ENCODE measurements at places on chromosomes 1 and 21.

DNA sequence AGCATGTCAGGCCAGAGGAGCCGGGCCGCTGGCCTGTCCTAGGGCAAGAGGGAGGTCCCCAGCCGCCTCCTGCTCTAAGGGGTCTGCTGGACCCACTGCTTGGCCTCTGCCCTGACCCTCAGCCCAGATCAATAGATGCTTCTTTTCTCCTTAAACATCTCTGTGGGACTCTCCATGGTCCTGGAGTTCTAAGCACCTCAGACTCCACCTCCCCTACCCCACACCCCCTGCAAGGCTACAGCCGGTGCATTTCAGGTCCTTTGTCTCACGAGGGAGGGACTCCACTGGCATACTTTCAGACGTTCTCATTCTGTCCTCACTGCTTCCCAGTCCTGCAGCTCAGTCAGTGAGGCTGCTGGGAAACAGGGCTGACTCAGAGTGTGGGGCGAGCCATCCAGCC is 11.0 kb downstream of the CNTN2 start:
- no peak for DNase-seq

DNA sequence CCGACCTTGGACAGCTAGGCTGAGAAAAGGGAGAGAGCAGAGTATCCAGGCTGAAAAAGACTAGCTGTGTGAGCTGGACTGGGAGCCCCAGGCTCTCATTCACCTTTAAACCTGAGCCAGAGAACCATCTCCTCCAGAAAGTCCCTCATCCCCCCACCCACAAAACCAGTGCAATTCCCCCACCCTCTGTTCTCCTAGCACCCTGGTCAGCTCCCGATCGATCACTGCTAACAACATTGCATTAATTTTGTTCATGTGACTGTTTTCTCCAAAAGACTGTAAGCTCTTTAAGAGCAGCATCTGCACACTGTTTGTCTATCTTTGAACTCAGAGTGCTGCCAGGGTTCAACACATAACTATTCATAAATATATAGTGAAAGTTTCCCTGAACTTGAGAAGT is 67.1 kb upstream of the NFASC start:
- DNase-seq: no peak

- DNase-seq: no peak
These were observed 297.0 kb downstream of the AKT3 start for GRCh38 chr1:243553090-243553489.

DNA sequence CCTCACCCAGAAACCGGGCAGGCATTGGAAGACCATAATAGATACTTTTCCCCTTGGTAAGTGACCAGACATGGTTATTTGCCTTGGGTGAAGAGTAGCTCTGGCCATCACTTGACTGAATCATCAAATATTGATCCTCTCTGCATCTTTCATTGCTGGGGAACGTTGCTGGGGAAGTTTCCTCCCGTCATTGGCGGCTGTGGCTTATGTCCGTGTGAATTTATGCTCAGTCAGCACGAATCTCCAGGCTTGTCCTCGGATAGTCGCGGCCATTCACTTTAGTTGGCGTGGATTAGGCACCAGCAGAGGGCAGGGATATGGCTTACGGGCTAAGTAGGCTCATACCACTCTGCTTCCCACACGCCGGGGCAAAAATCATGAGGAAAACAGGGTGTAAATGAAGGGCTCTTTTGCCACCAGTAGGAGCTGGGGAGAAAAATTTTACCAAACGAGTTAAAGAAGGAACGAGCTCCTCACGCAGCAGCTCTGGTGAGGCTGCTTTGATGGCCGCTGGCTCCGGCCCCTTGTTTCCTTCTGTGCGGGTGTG is 473.4 kb downstream of the CAMTA1 start:
- DNase-seq: no peak

DNA sequence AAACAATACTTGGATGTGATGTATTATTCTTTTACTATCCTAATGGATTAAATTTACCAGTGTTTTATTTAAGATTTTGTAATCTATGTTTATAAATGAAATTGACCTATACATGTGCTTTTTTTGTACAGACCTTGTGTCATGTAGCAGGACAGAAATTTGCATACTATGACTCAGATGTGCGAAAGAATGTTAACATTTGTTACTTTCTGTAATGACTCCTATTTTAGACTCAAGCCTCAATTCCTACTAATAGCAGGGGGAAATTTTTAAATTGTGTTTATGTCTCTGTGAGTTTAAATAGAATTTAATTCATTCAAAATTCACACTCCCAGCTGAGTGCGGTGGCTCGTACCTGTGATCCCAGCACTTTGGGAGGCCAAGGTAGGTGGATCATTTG is 21.8 kb upstream of the RIMKLA start:
- DNase-seq: no peak

DNA sequence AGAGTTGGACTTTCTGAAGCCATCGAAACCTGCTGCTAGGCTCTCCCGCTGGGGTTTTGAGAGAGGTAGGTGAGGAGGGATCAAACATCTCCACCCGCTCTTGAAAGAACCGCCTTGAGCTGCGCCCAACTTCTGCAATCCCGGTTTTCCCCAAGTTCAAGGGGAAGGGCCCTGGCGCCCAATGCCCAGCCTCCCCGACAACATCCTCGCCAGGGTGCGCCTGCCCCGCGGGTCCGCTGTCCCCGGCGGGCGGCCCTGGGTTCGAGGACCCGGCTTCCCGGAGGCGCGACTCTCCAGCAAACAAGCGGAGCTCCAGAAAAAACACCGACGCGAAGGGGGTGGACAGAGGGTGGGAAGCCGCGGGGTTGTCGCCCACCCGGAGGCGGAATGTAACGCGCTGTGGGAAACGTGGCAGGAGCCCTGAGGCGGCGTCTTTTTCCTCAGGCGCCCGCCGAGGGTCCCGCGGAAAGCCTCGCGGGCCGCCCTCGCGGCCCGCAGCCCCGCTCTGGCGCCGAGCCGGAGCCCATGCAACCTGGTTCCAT is 607 bp downstream of the BTG3 start:
- peak; percentile 51 for DNase-seq

- DNase-seq: no peak
These were observed 323.4 kb upstream of the CAMK1G start for GRCh38 chr1:209260136-209260535.

DNA sequence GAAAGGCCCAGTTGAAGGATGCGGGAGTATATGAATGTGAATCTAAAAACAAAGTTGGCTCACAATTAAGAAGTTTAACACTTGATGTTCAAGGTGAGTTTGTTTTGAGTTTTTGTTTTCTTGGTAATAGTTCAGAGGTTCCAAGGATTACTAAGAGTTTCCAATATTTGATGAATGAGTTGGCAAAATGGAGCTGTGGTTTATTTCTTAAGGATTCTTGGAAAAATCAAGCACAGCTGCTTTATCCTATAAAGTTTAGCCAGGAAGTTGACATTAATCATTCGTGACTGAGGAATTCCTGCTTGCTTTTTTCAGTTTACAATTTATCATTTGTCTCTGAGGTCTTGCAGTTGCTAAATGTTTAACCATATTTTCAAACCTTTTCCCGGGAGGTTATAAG is 15.1 kb downstream of the VCAM1 start:
- no peak for DNase-seq

DNA sequence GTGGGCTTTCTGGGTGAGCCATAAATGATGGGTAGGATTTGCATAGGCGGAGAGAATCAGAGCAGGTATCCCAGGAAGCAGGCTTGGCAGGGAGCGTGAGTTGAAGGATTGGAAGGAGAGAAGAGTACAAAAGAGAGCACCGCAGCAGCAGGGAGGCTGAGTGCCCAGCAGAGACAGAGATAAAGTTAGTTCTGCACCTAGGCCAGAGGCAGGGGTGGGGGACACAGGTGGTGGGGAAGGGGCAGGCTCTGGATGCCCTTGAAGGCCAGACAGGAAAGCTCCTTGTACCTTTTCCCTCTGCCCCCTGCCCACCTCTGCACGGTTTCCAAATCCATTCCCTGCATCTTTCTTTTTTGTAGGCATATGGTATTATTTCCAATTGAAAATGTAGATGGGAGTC is 33.0 kb upstream of the TRABD2B start:
- DNase-seq: no peak

DNA sequence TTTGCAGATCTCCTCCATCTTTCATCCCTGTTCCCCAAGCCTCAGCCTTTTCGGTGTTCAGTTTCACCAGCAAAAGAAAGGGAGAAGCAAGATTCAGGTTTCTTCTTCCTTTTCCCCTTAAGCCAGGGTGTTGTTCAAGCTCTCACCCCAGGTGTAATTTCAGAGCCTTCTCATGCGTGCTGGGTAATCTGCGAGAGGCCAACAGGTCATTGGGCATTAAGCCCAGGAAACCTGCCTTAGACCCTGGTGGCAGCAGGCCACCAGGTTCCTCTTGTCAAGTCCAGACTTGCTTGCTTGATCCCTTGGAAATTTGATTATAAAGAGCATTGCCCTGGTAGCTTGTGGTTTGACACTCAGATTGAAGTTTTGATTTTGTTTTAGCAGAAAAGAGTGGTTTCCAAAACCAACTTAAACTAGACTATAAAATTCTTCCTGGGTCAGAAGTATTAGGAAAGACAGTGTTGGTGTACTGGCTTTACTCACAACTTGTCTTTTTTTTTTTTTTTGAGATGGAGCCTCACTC is 6.9 kb downstream of the AKR1A1 start:
- no peak for DNase-seq

DNA sequence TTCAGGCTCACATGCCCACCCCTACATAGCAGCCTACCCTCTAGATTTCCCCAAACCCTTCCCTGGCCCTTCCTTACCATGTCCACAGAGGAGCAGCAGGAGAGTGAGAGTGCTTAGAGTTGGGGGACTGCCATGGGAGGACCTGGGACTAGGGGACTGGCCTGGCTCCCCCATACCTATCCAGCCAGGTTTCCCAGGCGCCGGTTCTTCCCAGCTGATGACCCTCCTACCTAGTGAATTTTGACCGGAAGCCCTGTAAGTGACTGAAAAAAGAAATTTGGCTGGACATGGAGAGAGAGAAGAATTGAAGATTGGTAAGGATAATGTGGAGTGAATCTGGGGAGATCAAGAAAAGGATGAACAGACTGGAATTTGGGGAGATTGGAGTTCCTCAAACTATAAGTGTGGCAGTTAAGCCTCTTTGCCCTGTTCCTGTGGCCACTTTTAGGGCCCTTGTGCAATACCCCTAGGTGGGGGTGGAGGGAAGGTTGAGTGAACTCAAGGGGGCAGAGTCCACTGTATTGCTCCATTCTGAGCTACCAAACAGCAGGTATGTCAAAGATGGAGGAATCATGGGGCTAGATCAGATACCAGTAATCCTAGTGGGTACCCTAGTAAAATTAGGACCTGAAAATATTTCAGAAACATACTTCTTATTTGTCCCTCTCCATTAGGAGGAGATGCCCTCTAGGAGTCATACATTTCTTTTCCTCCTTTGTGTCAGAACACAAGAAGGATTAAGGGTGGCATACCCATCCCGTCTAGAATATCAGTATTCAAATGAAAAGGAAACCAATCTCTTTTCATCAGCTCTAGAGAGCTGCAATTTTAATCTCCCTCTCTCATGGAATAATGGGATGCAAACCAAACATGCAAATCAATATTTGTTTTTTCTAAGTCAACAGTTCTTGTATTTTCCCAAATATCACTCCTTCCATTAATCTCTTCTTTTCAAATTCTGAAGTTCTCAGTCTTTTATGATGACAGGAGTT is 1.2 kb downstream of the HJV start:
- DNase-seq: no peak

DNA sequence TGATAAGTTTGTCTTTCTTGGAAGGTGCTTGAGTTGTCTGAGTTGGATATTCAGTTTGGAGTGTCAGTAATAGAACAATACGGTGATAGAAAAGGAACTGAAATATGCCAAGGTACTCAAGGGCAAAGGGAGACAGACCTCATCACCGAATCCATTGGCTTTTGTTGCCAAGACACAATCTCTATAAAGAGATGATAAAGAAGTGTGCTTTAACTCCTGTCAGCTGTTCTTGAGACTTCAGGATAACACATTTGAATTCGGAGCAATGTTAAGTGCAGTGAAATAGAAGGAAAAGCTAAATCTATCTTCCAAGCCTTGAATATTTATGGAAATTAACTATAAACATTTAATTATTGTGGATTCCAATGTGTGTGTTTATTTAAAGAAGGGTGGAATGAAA is 194.7 kb downstream of the DISC1 start:
- DNase-seq: no peak

DNA sequence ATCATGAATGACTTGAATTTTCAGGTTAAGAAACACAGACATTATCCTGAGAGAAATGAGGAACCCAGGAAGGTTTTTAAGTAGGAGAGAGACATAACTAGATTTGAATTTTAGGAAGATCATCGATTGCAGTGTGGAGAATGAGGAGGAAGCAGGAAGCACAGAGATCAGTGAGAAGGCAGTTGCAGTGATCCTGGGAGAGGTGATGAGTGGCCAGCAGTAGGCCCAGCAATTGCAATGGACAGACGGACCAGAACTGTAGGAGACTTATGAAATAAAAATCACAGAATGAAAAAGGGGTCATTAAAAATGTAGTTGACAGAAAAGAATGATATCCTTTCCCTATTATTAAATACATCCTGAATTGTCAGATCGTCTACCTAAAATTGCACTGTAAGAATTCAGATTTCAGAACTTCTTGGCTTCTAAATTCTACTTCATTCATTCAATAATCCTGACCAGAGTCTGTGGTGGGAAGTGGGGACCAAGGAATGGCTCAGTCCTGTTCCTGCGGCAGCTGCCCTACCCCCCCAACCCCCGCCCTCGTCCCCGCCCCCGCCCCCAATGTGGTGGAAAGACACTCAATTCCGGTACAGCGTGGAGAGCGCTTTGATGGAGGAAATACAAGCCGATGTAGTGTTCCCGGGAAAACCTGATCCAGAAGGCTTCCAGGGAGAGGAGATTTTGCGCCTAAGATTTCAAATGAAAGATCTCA is 35.1 kb downstream of the SLC2A1 start:
- DNase-seq: no peak

GRCh38 chr1:223225481-223225880 is 82.4 kb upstream of the TLR5 start:
- DNase-seq: no peak

- no peak for DNase-seq
These were observed 66.2 kb upstream of the LHX8 start for GRCh38 chr1:75067975-75068374.

DNA sequence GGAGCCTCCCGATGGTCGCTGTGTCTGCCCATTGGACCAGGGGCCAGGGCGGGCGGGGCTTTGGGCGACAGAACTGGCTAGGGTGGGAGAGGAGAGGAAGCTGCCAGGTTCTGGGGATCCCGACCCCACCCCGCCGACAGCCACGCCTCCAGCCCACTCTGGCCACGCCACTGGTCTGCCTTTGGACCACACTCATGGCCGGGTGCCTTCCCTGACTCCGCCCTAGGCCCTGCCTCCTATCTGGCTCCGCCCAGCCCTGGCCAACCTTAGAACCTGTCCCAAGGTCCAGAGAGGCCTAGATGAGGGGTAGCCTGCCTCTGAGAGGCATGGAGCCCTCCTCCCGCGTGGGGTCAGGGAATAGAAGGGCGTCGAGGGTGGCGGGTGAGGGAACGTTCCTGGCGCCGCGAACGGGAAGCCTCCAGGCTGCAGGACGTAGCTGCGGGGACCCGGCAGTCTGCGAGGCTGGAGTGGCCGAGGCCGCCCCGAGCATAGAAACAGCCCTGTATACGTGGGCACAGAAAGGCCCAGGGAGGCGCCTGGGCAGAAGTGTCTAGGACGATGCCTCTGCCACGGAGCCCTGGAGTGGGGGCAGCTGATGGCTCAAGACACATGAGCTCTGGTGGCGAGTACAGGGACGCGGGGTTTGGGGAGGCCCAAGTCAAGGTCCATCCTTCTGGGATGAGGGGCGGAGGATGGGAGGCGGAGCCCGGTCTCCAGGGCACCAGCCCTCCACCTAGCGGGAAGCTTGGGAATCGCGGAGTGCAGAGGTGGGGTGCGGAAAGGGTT is 11.5 kb upstream of the COL16A1 start:
- DNase-seq: peak; percentile 65
